ENCODE measurements at places on chromosomes 7 and 10.

- no peak for DNase-seq
These were observed 175.6 kb upstream of the PHF14 start for GRCh38 chr7:10798044-10798443.

- peak; percentile 24 for DNase-seq
These were observed 1.7 kb downstream of the ADRB1 start for GRCh38 chr10:114045136-114046086.

- no peak for DNase-seq
These were observed 141.2 kb upstream of the RNF32 start for GRCh38 chr7:156499247-156499881.

GRCh38 chr7:134936893-134937510 is 49.3 kb upstream of the AGBL3 start:
- no peak for DNase-seq

- DNase-seq = no peak
These were observed 505.4 kb upstream of the FZD8 start for GRCh38 chr10:36147529-36147928.

DNA sequence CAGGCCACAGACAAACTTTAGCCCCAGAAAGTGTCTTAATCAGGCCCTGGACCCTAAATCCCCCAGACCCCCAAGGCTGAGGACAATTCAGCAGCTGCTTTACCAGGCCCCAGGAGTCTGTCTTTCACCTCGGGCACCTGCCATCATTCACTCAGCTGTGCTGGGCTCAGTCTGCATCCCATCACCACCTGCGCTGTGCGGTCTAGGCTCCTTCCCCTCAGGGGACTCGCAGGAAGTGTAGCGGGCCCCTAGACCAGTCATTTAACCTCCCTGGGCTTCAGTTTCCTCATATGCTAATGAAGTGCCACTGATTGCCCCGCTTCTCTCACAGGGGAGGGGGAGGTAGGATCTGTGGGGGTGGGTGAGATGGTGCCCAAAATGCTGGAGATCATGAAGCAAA is 76.4 kb upstream of the ZMIZ1 start:
- peak; percentile 31 for DNase-seq

GRCh38 chr7:16918288-16918895 is 36.6 kb upstream of the AGR3 start:
- no peak for DNase-seq

- no peak for DNase-seq
These were observed 141.5 kb downstream of the MTPAP start for GRCh38 chr10:30207485-30208052.

DNA sequence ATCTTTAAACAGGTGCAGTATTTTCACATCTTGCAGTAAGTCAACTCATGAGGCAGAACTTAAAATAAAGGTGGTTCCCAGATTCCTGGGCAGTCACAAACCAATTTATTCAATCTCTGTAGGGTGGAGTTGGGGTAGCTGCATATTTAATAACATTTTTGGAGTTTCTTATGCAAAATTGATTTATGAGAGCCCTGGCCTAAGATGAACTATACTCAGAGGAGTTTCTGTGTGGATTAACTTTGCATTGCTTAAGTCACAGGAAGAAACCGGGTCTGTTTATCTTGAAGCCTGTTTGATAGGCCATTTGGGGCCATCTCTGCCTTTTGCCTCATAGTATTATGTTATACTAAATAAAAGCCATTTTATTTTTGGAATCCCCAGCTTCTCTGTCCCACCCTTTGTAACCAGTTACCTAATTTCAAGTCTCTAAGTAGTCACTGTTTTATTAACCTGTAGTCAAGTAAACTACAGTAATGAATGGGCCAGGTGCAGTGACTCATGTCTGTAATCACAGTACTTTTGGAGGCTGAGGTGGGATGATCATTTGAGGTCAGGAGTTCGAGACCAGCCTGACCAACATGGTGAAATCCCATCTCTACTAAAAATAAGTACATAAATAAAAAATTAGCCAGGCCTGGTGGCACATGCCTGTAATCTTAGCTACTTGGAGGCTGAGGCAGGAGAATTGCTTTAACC is 104.4 kb upstream of the FAM3C start:
- no peak for DNase-seq
